ENCODE measurements at places on chromosomes 7 and 10.
A peak's percentile ranks its signal among the peaks of the same experiment; 100 is the strongest.

- DNase-seq = no peak
Observed at GRCh38 chr7:148121401-148121800, 469.2 kb upstream of the C7orf33 start.

- no peak for DNase-seq
Observed at GRCh38 chr10:69498711-69499471, 47.6 kb downstream of the TSPAN15 start.

DNA sequence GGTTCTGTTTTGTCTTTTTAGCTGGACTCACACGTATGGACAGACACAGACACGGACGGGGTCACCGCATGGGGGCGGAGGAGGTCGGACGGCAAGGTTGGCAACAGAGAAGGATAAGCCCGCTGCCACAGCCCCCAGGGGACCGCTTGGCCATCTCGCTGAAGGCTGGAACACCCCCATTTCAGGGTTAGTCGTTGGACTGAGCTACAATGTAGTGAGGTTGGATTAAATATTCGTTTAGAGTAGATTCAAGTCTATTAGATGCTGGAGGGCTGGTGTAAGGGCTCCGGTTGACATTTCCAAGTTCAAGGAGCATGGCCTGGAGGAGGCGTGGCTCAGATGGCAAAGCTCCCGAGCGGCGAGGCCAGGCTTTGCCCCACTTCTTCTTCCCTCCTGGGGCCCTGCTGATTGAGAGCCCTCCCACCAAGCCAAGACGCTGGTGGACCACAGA lies 35.2 kb downstream of the PPIF start:
- no peak for DNase-seq

DNA sequence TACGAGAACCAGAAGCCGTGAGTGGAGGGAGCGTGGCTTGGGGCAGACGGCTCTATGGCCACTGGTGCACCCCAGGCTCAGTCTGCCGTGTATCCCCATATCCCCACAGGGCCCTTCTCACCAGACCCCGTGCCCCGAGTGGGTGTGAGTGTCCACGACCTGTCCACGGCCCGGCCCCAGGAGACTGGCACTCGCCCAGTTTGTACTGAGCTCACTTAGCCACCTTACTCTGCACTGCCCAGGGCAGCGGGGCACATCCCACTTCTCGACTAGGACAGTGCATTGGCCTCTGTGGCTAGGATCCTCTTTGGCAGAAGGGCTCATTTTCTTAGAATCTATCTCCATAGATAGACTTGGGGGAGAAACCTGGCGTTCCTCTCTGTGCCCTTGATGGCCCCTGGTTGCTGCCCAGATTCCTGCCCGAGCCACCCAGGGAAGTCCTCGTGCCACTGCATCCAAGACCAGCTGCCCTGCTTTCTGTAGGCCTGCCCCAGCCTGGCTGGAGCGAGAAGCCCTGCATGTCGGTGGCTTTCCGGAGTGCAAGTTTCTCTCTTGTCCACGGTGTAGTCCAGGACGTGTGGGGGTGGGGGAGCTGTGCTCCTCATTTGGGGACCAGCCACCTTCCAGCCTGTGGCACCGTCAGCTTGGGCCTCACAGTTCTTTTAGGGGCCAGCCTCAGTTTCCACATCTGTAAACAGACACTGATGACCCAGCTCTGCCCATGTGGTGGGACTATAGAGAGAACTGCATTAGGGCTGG lies 11.9 kb downstream of the TMEM120A start:
- DNase-seq = no peak

GRCh38 chr7:156222611-156223010 lies 410.3 kb upstream of the SHH start:
- DNase-seq = no peak

DNA sequence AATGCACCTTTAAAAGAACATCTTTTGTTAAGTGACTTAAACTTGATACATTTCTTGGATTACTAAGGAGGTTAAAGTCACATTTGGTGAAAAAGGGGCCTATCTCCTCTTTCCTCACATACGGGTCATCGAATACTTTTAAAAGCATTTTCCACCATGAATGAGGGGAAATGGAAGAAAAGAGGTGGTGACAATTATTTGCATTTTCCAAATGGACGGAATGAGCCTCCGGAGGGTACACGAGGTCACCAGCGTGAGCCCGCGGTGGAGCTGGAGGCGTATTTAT lies 1.0 kb upstream of the BMPR1A start:
- DNase-seq = no peak

DNA sequence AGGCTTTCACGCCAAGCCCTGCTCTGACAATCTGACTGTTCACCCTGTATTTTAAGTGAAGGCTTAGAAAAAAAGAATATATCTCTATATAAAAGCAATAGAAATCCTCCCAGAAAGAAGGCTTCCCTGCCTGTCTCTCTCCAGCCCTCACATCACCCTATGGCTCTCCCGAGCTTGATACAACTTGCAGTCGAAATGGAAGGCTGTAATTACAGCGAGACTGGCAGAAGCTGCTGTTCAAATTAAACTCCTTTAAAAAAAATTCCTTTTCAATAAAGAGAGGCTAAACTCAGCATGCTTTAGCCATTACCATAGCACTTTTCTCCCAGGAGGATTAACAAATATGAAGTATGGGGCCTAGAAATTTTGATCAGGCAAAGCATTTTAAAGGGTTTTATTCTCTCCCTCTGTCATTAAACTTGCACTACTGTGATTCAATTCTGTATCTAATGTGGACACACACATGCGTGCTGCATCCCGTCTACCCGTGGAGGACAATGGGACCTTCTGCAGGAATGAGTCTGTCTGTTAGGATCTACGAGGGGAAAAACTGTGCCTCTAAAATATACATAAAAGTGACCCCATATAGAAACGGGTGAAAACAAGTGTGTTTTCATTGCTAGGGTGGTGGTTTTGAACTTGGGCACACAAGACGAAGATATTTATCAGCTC lies 223.8 kb downstream of the USP6NL start:
- DNase-seq = no peak

GRCh38 chr7:131945313-131945911 lies 389.0 kb upstream of the PODXL start:
- DNase-seq = peak; percentile 54

DNA sequence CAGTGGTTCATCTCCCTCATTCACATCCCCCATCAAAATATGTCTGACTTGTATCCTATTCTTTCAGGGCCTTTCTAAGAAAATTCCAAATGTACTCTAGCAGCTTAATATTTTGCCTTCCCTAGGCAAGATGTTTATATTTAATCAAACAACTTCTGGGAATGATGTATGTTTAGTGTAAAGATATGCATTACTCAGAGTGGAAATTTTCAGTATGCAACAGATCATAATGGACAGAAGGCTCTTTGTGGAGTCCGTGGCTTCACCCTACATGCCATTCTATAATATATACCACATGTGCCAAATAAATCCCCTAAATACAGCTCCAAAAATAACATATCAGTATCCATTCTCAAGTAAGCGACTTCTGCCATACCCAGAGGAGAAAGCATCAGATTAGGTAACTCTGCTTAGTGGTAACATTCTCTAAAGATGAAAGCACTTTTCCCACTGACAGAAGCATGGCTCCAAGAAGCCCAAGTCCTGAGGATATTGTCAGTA lies 316.6 kb downstream of the KCNMA1 start:
- DNase-seq = no peak

- DNase-seq = no peak
Observed at GRCh38 chr7:24135003-24135817, 148.8 kb upstream of the NPY start.

- no peak for DNase-seq
Observed at GRCh38 chr10:35707642-35708425, 65.7 kb upstream of the FZD8 start.

DNA sequence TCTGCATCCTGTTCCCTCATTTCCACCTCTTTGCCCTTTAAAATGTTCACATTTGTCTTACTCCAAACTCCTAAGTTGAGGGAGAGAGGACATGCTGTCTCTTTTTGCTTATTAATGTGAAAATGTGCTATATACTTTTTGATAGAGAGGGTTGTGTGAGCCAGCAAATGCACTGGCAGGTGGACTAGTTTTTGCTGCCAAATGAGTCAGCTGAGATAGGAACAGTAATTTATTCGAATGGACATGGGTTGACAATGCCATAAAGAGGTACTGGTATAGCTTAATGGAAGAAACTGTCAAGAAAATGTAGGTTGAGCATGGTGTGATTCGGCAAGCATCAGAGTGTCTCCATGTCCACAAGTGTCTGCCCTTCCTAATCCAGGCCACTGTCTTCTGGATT lies 9.2 kb upstream of the TRUB1 start:
- no peak for DNase-seq

DNA sequence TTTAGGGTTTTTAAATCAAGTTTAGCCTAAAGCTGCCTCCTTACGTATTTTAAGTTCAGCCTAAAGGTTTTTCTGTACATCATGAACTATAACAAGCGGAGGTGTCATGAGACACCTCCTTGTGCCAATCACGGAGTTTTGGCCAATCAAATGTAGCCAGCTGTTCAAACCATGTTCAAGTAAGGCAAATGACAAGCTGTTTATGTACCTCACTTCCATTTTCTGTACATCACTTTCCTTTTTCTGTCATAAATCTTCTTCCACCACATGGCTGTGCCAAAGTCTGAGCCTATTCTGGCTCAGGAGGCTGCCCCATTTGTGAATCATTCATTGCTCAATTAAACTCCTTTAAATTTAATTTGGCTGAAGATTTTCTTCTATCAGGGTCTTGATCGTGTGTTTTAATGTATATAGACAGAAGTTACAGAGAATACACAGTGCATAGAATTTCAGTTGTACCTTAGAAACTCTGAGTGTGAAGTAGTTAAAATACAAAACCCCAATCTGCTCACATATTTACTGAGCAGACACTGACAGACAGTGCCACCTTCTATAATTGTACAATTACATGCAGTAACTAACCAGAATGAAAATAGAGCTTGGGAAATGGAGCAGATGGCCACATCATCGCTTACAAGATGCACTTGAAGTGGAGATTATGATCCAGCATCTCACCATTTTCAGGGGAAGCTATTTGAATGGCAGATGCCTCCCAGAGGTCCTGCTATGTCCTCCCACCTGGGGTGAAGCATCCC lies 76.9 kb upstream of the LANCL2 start:
- peak; percentile 75 for DNase-seq

- DNase-seq = peak; percentile 81
Observed at GRCh38 chr7:120725376-120726039, 132.4 kb downstream of the TSPAN12 start.

DNA sequence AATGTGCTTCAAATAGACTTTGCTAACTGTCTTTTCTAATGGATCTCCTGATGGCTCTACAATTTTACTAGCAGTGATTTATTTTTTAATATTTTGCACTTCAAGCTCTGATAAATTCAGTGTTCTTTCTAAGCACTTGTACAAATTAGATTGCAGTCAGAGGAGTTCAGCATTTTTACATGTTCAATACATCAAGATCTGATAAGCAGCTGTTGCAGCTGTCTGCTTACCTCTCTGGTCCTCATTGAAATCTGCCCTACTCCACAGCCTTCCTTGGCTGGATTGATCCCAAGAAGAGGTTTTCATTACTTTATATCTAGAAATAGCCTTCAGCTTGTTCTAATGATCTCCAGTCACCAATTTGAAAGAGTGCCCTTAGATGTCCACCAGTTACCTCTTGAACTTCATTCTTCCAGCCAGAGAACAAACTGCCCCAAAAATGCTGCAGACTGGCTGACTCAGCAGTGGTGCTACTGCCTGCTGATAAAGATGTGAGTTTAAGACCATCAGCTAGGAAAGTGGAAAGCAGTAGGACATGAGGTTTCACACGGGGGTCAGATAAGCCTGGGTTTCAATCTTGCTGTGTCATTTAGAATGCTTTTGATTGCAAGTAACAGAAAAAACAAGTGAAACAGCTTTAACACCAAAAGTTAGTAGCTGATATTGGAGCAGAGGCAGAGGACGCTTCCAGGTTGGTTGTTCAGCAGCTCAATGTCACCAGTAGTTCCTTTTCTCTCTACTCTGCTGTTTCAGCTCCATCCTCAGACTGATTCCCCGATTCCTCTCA lies 350.9 kb upstream of the NPVF start:
- peak; percentile 22 for DNase-seq

DNA sequence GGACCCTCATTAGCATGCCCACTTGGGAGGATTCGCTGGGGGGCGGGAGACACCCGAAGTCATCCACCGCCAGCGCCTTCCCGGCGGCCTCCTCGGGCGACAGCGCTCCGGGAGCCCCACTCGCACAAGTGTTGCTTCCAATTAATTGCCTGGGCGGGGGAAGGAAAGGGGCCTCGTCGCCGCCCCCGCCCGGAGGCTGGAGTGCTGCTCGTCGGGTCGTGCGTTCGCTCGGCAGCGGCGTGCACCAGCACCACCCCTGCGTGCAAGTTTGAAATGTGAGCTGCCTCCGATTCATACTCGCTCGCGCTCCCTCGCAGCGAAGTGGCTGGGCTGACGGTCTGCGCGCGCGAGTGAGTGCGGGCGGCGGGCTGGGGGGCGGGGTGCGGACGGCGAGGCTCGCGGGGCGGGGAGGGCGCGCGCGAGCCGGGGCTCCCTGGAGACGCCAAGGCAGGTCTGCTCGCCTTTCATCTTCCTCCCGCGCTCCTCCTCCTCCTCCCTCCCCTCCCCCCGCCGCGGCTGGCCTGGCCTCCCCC lies 104.6 kb upstream of the PPIF start:
- DNase-seq = no peak

DNA sequence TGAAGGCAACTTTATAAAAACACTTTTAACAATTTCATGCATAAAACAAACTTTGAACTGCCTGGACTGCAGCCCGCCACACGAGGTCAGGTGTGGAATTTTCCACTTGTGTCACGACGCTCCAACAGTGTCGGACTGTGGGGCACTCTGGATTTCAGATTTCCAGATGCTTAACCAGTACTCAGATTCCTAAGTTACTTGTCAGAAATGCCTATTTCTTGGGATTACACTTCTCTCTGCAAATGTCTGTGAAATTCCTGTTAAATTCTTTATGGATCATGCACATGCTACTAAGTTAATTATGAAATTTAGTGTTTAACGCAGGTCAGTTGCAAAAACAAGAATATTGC lies 473 bp upstream of the GPER1 start:
- DNase-seq = no peak

DNA sequence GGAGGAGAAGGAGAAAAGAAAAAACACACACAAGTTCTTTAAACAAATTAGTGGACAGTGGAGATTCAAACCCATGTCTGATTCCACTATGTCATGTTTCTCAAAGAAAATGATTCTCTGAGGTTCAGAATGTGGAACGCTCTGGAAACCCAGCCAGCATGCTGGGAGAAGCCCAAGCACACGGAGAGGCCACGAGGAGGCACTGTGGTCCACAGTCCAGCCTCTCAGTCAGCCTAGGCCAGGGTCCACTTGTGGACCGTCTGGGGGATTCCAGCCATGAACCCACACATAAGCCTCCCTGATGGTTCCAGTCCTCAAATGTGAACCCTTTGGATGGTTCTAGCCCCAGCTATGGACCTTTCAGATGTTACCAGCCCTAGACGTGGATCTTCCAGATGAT lies 73.4 kb downstream of the CAV1 start:
- DNase-seq = peak; percentile 14

GRCh38 chr10:6144406-6145165 lies 55.8 kb downstream of the RBM17 start:
- DNase-seq = peak; percentile 79

DNA sequence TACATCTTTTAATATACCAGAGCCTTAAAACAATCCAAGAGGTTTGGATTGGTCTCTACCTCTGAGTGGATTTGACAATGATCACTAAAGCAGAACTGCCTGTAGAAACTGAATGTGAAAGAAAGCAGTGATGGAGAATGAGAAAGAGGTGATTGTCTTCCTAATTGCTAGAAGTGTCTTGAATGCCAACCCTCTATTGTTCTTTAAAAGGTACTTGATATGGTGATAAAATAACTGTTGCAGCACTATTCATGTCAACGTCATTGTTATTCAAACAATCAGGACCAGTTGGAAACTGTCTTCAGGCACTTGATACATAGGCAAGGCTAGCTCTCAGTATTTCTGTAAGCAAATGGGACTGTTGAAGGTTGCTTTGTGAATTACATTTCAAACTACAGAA lies 47.9 kb upstream of the ITPRID1 start:
- DNase-seq = no peak
